ENCODE measurements at places on chromosomes 7 and 10.

DNA sequence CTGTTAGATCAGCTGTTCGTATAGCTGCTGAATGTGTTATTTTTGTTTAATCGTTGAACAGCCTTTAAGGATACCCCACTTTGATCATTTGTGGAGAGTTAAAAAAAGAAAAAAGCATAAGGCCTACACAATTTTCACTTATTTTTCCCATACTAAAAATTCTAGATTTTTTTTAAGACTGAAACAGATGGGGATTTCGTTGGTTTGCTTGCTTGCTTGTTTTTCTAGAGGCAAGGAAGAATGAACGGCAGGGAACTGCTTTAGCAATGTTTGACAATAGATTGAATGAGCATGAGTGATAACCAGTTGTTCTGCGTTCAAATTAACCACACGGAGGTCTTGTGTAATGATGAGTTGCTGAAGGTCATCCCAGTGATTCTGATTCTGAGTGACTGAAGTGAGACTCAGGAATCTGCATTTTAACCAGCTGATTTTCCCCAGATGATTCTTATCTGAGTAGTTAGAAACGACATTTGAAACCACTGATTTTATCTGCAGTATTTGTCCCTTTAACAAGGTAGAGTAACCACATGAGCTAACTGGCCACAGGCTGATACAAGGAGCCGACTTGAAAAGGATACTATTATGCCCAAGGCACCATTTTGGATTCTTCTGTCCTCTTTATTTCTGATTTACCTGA, 85.9 kb downstream of the GPR37 start:
- DNase-seq: no peak

- no peak for DNase-seq
Observed at GRCh38 chr7:25549271-25549921, 321.1 kb upstream of the NPVF start.

DNA sequence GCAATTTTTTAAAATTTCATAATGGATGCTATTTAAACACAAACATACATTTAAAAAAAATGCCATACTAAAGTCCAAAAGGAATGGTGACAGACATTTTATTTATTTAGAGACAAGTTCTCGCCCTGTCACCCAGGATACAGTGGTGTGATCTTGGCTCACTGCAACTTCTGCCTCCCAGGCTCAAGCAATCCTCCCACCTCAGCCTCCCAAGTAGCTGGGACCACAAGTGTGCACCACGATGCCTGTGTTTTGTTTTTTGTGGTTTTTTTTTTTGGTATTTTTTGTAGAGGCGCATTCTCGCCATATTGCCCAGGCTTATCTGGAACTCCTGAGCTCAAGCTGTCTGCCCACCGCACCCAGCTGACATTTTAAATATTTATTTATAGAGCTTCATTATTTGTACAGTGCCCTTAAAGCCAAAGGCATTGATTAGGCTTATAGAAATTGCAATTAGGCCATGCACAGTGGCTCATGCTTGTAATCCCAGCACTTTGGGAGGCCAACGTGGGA, 703.5 kb downstream of the AUTS2 start:
- DNase-seq: no peak

DNA sequence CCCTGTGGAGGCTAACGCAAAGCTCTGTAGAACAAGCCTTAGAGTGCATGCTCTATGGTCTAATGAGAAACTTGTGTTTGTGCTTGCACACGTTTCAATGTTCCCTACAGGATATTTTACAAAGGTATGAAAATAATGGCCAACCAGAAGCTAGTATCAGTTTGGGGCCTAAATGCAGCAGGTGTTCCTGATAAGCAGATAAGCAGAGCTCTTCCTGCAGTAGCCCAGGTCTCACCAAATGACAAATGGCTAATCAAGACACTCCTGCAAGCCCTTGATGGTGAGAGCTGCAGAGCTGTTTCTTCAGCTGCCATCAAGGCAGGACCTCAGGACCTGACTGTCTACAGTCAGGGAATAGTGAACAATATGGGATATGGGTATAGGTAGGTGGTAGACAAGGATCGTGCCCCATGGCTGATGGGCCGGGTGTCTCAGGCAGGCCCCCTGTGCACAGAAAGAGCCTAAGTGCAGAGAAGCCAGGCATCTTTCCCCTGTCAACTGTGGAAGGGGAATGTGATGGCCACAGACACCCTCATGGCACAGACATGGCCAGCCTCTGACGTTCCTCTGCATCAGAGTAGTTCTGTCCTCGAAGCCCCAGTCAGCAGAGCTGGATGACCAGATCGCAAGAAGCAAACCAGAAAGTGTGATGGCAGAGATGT, 23.2 kb upstream of the RASSF4 start:
- no peak for DNase-seq

DNA sequence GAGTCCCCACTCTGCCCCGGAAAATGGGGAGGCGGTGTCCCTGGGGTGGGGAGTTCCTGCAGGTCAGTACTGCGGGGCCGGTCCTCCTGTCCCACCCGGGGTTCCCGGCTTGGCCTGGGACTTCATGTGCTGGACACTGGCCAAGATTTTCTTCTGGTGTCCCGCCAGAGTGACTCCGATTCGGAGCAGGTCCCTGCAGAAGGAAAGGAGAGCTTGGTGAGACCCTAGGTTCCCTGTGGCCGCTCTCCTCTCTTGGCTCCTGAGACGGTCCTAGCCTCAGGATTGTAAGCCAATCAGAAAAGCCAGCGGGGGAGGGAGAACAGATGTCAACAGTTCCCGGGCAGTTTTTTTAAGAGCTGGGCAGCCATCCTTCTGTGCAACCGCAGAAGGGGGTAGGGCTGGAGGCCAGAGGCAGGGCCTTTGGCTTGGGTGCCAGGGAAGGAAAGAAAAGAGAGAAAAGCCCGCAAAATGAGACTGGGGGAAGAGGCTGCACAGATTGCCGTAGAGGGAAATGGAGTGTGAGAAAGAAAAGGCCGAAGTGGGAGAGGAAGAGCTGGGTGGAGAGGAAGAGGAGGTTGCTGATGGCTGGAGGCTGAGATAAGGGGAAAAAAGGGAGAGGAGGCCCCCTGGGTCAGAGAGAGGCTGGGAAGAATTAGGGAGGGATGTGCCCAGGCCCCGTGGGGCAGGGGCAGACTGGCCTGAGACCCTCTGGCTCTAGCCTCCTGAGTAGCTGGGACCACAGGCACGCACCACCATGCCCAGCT, 23.7 kb downstream of the EPHB4 start:
- DNase-seq: peak; percentile 74

- no peak for DNase-seq
Observed at GRCh38 chr10:124158592-124158991, 65.2 kb upstream of the CHST15 start.

DNA sequence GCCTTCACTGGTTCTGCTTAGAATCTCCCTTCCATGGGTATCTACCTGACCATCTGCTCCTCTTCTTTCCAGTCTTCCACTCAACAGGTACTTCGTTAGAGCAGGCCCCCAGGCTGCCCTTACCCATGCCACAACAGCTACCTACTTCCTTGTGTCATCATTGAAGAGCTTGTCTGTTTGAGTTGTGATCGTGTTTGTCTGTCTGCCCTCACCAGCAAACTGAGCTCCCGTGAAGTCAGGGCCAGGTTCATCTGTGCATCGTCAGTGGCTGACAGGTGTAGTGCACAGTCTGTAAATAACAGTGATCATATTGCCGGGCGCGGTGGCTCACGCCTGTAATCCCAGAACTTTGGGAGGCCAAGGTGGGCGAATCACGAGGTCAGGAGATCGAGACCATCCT, 5.0 kb downstream of the NIPSNAP2 start:
- DNase-seq: no peak

- DNase-seq: no peak
Observed at GRCh38 chr7:114181280-114181679, 233.3 kb upstream of the FOXP2 start.

GRCh38 chr7:81584667-81585066, 185.2 kb downstream of the HGF start:
- no peak for DNase-seq

DNA sequence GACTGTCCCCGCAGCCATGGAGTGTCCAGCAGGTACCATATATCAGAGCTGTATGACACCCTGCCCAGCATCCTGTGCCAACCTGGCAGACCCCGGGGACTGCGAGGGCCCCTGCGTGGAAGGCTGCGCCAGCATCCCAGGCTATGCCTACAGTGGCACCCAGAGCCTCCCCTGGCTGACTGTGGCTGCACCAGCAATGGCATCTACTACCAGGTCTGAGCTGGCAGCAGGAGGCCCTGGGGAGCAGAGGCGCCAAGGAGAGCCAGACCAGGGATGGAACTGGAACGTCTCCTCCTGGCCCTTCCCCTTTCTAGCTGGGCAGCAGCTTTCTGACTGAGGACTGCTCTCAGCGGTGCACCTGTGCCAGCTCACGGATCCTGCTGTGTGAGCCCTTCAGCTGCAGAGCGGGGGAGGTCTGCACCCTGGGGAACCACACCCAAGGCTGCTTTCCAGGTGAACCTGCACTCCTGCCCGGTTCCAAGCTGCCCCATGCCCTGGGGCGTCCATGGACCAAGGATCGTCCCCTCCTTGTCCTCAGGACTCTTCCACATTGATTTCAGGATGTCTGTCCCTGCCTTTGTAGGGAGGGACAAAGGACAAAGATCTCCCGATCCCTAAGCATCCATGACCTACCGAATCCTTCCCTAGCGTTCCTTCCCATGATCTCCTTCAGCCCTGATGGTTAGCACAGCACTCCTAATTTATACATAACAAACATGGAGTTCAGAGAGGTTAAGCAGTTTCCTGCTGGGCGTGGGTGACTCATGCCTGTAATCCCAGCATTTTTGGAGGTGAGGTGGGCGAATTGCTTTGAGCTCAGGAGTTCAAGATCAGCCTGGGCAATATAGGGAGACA, 33.3 kb downstream of the EPHB4 start:
- DNase-seq: no peak

DNA sequence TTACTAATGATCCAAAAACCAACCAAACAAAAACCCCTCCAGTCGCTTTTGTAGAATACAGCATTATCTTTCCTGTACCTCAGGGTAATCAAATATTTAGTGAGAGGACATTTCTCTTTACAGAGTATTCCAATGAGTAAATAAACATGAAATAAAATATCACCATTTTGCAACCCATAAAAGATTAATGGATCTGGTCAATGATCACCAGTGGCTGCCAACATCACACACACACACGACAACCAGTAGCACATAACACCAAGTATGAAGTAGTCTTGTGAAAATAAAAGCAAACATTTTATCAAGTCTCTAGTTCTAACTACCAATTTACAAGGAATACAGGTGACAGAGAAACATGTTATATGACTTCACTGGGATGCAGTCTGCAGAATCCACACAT, 188.6 kb upstream of the IMMP2L start:
- no peak for DNase-seq

GRCh38 chr10:14396411-14397048, 65.8 kb upstream of the FRMD4A start:
- no peak for DNase-seq

DNA sequence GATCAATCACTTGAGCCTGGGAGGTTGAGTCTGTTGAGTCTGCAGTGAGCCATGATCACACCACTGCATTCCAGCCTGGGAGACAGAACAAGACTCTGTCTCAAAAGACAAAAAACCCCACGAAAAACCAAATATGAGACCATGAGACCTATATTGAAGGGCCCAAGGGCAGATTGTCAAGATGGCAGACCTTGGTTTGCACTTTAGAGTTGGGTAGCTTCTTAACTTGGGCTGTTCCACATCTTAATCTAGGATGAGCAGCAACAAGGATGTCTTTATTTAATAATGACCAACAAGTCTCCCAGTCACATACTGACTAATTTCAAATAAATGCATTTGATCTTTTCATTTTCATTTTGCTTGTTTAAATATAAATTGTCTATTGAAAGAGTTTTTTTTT, 43.8 kb downstream of the KAT6B start:
- DNase-seq: no peak

DNA sequence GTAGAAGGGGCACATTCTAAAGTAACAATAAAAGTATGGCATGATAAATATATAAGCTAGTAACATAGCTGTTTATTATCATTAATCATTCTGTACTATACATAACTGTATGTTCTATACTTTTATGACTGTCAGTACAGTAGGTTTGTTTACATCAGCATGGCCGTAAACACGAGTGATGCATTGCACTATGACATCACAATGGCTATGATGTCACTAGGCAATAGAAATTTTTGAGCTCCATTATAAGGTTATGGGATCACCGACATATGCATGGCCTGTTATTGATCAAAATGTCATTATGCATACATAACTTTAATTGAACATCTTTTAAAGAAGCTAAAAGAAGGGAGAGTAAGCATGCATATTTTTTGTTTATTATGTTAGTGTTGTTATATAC, 200.1 kb upstream of the SHH start:
- no peak for DNase-seq

- DNase-seq: no peak
Observed at GRCh38 chr7:147509541-147510200, 1080.9 kb upstream of the C7orf33 start.

DNA sequence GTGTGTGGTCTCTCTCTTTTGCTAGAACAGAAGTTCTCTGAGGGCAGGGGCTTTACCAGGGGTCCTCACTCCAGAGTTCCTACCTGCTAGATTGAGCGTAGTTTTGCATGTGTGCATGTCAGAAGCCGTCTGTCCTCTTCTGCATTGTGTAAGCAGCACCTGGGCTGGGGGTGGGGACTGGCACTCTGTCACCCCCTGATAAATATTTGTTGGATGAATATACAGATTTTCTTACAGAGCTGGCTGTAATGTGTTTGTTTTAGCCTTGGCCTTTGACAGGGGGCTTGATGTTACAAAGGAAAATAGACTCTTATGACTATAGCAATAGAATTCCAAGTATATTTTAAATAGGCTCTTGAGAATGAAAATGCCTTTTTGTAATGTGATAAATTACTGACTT, 46.6 kb downstream of the WDR37 start:
- no peak for DNase-seq

DNA sequence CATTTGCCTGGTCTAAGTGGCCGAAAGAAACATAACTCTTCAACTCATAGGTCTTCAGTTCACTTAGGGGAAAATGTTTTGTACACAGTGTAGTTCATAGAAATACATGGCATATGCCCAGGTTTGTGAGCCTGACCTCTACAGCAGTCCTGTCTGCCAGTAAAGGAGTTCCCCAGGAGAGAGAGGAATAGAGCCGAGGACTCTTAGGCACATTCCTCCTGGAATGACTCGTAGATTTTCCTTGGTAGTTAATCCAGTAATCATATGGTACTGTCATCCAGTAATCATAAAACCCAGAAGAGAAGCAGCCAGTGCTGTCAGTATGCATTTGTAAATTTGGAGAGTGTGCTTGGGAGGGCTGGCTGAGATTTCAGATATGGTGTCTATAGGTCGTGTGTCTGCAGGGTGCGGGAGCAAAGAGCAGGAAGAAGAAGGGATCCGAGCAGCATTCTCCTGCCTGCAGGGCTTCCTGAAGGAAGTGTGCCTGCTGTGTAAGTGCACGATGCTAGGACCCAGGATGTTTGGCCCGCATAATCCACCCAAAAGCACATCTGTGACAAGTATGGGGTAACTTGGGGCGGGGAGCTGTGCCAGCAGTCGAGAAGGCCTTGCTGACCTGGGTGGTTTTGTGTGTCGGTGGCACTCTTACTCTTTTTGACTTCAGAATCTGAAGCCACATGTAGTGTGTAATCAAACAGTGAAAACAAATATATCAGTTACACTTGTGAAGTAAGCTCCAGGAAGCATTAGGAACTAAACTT, 13.9 kb downstream of the EIF4H start:
- DNase-seq: no peak

All from activated CD4-positive, alpha-beta T cell treated with anti-CD3 and anti-CD28 coated beads, Interleukin-2, amount 50 U/mL, for 16 hours (primary cell).